ENCODE measurements at places on chromosomes 1 and 21. TPM values are rescaled to one million over a fixed set of nuclear protein-coding genes. Genes with fewer than 3 reads are reported as not detected.
A peak's percentile ranks its signal among the peaks of the same experiment; 100 is the strongest.

DNA sequence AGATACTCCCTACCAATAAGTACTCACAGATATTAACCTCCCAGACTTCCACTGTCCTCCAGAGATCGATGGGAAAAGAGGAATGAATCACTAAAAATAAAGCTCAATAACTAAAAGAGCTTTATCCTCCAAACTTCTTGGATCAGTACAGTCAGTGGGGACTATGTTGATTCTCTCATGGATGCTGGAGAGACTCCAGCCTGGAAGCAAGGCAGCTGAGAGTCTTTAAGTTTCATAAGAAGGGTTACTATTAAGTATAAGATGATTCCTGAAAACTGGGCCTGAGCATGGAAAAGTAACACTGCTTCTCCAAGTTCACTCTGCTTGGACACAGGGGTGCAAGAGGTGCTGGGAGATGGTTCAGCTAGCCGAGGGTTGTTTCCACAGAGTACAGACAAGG, 6.2 kb upstream of the DDR2 start:
- DNase-seq, result no peak
- H3K36me3 ChIP-seq, result no peaks in the 10 kb centered on the region
- peaks cover 26% of the 10 kb centered on the region for H3K4me1 ChIP-seq
- peak overlapping the region; percentile 24 for H3K27ac ChIP-seq
- no peaks in the 10 kb centered on the region for H3K27me3 ChIP-seq

The CELA2B gene
- not detected for total RNA-seq

DNA sequence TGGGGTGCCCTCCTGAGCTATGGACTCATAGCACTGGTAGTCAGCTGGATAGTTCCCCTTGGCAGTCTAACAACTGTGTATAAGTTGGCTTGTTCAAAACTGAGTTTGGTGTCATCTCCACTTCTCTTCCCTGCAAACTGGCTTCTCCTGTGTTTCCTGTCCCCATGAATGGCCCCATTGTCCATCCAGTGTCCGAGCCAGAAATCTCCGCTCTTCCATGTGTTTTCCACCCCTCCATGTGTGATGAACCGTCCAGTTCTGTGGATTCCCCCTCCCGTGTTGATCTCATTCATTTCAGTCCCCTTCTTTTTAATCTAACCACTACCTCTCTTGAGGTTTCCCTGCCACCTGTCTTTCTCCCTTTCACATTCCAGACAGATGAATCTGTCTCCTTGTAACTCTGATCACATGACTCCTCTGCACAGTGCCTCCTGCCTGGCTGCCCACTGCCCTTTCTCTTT, 195.7 kb downstream of the ROR1 start:
- peaks cover 3% of the 10 kb centered on the region for H3K4me1 ChIP-seq
- H3K27ac ChIP-seq, result no peak overlapping the region
- DNase-seq, result peak; percentile 61
- H3K27me3 ChIP-seq, result no peaks in the 10 kb centered on the region
- H3K36me3 ChIP-seq, result no peaks in the 10 kb centered on the region

DNA sequence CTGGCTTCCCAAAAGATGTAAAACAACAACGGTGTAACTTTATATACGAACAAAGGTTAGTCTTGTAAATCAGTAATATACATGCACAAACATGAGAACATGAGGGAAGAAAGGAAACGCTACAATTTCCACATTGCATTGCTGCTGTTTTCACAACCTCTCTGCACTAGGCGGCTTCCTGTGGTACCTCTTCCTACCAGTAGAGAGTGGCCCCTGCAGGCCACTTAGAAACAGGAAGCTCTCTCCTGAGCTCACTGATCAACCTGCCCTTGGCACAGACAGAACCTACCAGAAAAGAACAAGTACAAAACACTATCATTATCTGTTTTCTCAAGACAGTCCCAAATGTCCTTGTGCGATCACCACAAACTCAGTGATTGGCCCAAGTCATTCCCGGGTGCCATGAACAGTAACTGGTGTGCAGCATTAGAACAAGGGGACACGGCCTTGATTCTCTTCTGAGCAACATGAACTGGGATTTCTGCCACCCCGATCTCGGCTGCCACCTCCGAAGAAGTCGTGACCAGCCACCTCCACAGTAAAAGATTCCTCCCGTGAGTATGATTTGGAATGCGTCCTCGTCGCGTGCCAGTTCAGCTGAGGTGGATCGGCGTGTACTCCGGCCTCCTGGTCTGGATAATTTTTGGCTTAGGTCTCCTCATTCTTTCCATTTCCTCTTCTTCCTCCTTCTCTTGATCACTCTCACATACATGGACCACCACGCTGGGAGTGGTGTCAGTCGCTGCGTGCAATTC, 5.7 kb upstream of the KCNE1 start:
- no peak overlapping the region for H3K4me3 ChIP-seq
- H3K27me3 ChIP-seq, result no peaks in the 10 kb centered on the region
- no peak for DNase-seq
- peaks cover 16% of the 10 kb centered on the region for H3K36me3 ChIP-seq
- H3K27ac ChIP-seq, result no peak overlapping the region
- H3K4me1 ChIP-seq, result no peaks in the 10 kb centered on the region

GRCh38 chr1:19723874-19724273, 59.2 kb downstream of the HTR6 start:
- H3K4me1 ChIP-seq, result no peaks in the 10 kb centered on the region
- H3K4me3 ChIP-seq, result no peak overlapping the region
- no peak overlapping the region for H3K27ac ChIP-seq
- H3K27me3 ChIP-seq, result no peaks in the 10 kb centered on the region
- no peak for DNase-seq
- no peaks in the 10 kb centered on the region for H3K36me3 ChIP-seq
